ENCODE measurements at places on chromosomes 16 and 17.

- DNase-seq = no peak
Observed at GRCh38 chr17:15039366-15039765, 225.8 kb downstream of the PMP22 start.

- no peak for DNase-seq
Observed at GRCh38 chr17:32311028-32311536, 30.9 kb downstream of the C17orf75 start.

GRCh38 chr16:12573730-12574383 is 229.8 kb downstream of the CPPED1 start:
- DNase-seq = peak; percentile 22

GRCh38 chr16:57601801-57602478 is 26.5 kb upstream of the ADGRG1 start:
- peak; percentile 22 for DNase-seq

- DNase-seq = no peak
Observed at GRCh38 chr16:8199390-8199789, 390.9 kb downstream of the TMEM114 start.

Data from NCI-H345 (cell line).